ENCODE measurements at places on chromosomes 2 and 18.

- no peak for DNase-seq
These were observed 579 bp upstream of the EMX1 start for GRCh38 chr2:72916743-72917137.

GRCh38 chr18:13376841-13377351, 158.3 kb downstream of the LDLRAD4 start:
- peak; percentile 75 for DNase-seq

DNA sequence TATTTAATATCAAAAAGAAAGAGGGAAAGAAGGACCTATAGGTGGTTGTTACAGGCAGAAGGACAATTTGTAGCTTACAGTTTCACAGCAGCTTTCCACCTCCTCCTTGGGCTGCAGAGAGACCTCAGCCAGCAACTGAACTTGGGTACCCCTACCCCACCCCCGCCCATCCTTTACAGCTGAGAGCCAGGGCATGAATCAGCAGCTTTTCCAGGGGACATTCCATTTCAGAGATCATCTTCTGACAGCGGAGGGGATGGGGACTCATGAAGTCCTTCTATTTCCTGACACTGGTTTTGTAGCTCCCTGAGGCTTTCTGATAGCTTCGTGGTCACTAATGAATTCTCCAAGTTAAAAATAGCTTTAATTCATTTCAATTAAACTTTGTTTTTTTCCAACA, 96.4 kb downstream of the ITGB1BP1 start:
- DNase-seq: no peak

DNA sequence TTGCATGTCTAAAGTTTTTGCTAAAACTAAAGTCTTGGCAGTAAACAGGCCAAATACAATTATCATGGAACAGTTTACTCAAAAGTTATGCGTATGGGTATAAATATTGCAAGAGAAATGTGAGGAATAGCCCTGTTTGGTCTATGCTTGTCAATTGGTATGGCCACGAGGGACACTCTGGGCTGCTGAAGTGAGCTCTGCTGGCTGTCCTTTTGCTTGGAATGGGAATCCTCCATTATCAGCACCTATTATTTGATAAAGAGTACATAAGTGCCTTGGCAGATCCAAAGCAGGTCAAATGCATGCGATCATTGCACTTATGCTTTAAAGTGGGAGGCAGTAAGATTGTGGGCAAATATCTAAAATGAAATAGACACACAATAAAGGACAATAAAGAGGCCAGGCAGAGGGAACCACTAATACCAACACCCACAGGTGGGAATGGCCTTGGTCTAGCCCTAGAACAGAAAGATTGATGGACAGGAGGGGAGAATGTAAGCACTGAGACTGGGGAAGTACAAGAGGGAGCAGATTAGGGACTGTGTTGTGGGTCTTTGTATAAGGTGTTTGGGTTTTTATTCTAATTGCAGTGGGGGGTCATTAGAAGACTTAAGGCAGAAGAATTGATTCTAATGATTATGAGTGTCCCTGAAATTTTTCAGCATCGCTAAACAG, 60.0 kb upstream of the NOSTRIN start:
- DNase-seq: no peak

GRCh38 chr18:42574871-42575270, 540.6 kb downstream of the RIT2 start:
- no peak for DNase-seq

- DNase-seq: no peak
These were observed 70.2 kb downstream of the NCKAP5 start for GRCh38 chr2:133497951-133498565.

DNA sequence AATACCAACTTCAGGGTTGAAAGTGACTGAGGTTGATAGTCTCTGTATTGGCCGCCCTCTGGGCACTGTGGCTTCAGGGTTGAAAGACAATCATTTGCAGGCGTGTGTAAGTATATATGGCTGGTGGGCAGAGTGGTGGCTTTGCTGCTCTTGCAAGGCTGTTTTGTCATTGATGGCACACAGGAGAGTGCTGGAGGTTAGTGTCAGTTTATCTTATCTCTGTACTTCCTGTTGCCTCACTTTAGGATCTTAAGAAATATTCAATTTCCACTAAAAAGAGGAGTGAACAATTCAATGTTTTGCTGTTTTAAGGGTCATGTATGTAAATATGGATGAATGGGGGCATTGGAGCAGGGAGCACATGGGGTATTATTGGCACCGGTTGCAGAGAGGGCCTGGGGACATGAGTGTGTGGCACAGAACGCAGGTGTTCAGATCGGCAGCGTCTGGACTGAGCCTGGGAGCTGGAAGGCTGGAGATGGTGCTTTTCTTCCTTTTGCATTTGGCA, 51.5 kb downstream of the NCK2 start:
- no peak for DNase-seq

DNA sequence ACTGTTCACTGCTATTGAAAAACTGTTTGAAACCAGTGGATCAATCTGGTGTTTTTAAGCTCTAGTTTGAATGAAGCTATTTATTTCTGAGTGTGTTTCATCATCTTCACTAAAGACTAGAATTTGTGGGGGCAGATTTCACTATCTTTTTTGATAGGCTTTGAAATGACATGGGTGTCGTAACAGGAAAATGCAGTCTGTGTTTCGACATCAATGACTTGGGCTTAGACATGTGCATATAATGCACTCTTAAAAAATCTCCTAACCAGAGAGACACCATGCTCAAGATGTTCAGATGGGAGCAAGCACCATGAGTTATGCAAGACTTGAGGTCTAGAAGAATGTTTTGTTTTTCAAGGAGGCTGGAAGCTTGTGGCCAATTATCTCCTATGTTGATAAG, 221.6 kb downstream of the GPD2 start:
- no peak for DNase-seq

- DNase-seq: no peak
These were observed 18.2 kb downstream of the SCN3A start for GRCh38 chr2:165185633-165186032.

GRCh38 chr2:226079196-226079595, 679.7 kb downstream of the NYAP2 start:
- DNase-seq: no peak

- no peak for DNase-seq
These were observed 12.9 kb upstream of the DPP4 start for GRCh38 chr2:162086904-162087303.

DNA sequence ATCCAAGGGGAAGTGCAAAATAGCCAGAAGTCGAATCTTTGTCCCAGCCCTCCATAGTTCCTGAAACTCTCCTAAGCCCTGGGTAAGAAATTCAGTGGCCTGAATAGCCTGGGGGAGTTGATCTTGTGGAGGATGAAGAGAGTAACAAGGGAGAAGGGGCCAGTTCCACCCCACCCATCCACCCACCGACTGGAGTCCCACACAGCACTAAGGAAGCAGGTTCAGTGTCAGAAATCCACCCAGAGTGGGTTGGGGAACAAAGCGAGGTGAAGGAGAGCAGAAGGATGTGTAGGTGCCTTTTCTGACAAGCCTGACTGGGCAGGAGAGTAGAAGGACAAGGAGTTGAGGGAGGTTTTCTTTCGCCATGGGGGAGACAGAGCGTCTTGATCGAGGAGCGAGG, 136.8 kb downstream of the SMAD2 start:
- DNase-seq: no peak

- DNase-seq: no peak
These were observed 123.0 kb downstream of the MTX2 start for GRCh38 chr2:176392249-176392648.

DNA sequence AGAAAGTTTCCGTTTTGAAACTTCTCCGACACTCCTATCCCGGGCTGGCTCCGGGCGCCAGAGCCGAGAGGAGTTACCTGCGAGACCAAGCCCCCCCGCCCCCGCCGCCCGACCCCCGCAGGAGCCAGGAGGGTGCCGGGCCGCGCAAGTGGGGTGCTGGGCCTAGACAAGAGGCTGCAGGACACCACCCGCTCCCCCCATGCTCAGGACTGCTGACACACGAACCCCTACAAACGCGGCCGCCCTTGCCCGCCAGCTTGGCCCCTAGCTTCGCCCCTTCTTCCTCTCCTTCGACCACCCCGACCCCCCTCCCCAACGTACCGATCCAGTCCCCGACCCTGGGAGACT, 497 bp downstream of the PLA2R1 start:
- DNase-seq: no peak

- DNase-seq: no peak
These were observed 268.9 kb downstream of the DYSF start for GRCh38 chr2:71722286-71722685.
